Smooth muscle cell of the pulmonary artery (primary cell): ENCODE measurements at places on chromosomes 1 and 21. TPM values are rescaled to one million over a fixed set of nuclear protein-coding genes. Genes with fewer than 3 reads are reported as not detected.

The CFAP141 gene
- total RNA-seq = not detected in 2 replicates

The HSD11B1 gene
- 3.3 and 9.6 TPM in 2 replicates for total RNA-seq

The SLC2A5 gene
- total RNA-seq = 3.7 and 25.9 TPM in 2 replicates

The S100B gene
- 0.40 and 1.4 TPM in 2 replicates for total RNA-seq

The KDF1 gene
- not detected in 2 replicates for total RNA-seq

The FAM167B gene
- total RNA-seq = 0.98 and 2.3 TPM in 2 replicates

The IQGAP3 gene
- 6.0 and 16.6 TPM in 2 replicates for total RNA-seq

The TRIM17 gene
- total RNA-seq = 0.07 TPM in 2 replicates

The SDF4 gene
- total RNA-seq = 214 and 261 TPM in 2 replicates

The DPT gene
- total RNA-seq = 0.53 and 9.7 TPM in 2 replicates

The MSH4 gene
- 0.33 and 0.52 TPM in 2 replicates for total RNA-seq

The DCST1 gene
- not detected in 2 replicates for total RNA-seq

The MNDA gene
- total RNA-seq = not detected in 2 replicates

The HTR1D gene
- total RNA-seq = not detected in 2 replicates

The SPATA17 gene
- 0.66 and 1.2 TPM in 2 replicates for total RNA-seq

The TIE1 gene
- 0.65 and 1.8 TPM in 2 replicates for total RNA-seq

The HUNK gene
- total RNA-seq = not detected in 2 replicates

The WDR64 gene
- total RNA-seq = not detected in 2 replicates

The SDC3 gene
- 37.6 and 65.2 TPM in 2 replicates for total RNA-seq

The PTCH2 gene
- total RNA-seq = 0.26 and 0.33 TPM in 2 replicates

The OR2L8 gene
- not detected in 2 replicates for total RNA-seq

The IL24 gene
- total RNA-seq = not detected in 2 replicates

The NPPA gene
- total RNA-seq = not detected in 2 replicates

The TTC39A gene
- 1.6 and 2.0 TPM in 2 replicates for total RNA-seq
